ENCODE measurements at places on chromosomes 2 and 18.

- no peak for DNase-seq
These were observed 255.3 kb upstream of the ID2 start for GRCh38 chr2:8426550-8426949.

DNA sequence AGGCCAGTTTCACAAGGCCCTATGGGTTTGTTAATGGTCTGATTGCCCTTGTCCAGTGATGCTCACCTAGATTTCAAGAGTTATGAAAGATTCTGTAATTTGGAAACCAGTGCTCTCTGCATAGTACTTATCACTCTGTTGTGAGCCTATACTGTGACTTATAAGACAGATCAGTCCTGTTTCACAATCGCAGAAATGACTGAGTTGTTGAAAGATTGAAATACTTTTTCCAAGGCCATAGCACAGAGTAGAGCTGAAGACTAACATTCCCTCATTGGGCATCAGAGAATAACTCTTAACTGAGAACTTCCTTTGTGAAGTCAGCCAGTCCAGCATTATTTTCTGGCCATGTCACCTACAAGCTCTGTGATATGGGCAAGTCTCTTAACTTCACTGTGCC lies 44.0 kb downstream of the CCDC85A start:
- no peak for DNase-seq

DNA sequence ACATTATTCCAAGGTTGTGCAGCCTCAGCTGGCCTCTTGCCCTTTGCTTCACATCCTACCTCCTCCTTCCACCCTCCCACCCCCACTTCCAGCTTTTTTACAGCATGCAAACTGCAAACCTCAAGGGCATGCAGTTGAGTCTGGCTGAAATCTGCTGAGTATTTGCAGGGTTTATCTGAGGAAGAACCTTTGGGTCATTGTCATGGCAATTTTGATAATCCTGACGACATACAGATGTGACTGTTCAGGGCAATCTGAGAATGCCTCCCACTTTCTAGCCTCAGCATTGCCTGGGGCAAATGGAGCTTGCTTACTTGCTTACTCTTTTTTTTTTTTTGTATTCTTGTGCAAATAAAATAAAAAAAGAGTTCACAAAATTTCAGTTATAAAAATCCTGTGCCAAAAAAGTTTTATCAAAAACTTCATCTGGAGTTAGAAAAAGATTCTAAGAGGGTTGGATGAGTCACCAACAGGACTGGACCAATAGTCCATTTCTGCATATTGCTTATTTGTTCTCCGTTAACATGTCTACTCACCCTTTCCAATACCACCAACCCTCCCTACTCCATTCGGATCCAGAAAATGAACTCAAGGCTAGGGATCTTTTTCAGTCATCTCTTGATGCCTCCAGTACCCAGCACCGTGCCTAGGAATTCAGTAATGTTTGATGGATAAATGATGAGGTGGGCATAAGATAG lies 23.6 kb upstream of the LHCGR start:
- no peak for DNase-seq

GRCh38 chr18:32732165-32732564 lies 40.7 kb downstream of the KLHL14 start:
- no peak for DNase-seq

GRCh38 chr18:5276947-5277346 lies 18.6 kb downstream of the ZBTB14 start:
- DNase-seq: no peak

DNA sequence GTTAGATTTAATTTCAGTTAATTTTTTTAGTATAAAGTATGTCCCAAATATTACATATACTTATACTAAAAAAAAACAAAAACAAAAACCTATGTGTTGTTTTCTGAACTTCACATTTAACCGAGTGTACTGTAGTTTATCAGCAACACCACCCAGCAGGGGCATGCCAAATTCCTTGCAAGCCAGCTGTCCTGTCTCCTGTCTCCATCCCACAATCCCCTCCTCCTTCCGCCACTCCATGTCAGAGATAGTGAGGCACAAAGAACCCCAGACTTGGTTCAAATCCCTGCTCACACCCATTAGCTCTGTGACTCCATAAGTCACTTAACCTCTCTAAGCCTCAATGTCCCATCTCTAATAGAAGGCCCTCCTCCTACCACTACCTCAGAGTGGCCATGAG lies 9.4 kb downstream of the CHST10 start:
- DNase-seq: no peak

DNA sequence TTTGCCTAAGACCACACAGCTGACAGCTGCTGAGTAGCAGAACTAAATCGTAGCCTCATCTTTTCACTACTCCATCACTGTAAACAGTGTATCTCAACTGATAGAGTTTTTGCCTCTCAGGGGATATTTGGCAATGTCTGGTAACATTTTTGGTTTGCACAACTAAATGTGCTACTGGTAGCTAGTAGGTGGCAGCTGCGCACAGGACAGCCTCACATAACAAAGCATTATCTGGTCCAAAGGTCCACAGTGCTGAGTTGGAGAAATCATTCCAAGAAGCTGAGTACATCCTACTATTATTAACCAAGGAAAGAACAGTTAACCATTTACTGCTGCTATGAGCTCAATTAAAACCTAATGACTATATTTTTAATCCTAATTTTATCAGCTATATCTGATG lies 6.1 kb upstream of the CCDC102B start:
- no peak for DNase-seq

- DNase-seq: peak; percentile 58
These were observed 34.5 kb downstream of the BCL2 start for GRCh38 chr18:63284827-63285733.

- no peak for DNase-seq
These were observed 2.4 kb downstream of the EFHD1 start for GRCh38 chr2:232635820-232636219.

DNA sequence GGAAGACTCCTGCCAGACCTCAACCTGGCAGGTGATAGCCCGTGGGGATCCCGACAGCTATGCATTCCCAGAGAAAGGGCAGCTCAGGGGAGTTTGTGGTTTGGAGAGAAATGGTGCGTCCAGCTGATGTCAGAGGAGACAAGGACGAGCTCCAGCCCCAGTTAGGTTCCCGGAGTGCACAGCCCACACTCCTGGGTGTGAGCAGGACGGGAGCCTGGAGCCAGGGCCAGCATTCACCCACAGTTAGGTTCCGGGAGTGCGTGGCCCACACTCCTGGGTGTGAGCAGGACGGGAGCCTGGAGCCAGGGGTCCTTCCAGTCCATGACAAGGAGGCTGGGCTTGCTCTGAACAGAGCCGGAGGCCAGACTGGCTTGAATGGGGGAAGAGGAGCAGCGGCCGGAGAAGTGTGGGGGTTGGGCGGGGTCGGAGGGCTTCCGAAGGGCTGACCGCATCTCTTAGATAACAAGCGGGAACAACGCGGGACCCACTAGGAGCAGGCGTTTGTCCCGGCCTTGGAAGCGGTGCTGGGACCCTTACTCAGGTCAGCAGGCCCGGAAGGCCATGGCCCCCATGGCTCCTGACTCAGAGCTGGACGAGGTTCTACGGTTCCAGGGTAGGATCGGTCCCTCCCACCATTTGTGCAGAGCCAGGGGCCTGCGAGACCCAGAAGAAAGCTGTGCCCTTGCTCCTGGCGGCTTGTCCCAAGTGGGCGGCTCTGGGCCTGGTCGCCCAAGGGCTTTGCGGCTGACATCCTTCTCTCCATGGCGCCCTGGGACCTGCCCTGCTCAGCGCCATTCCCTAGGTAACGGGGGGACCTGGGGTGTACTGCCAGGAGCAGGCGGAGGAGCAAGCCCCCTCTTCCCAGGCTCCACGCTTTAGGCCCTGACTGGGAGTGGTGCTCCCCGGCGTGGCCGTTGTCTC lies 185.6 kb downstream of the RTP5 start:
- DNase-seq: no peak

- no peak for DNase-seq
These were observed 46.4 kb downstream of the ACYP2 start for GRCh38 chr2:54161660-54162424.

Data from NCI-H524 (cell line).